ENCODE measurements at places on chromosomes 11 and 22. TPM values are rescaled to one million over a fixed set of nuclear protein-coding genes. Genes with fewer than 3 reads are reported as not detected.

The SCN2B gene
- under 0.01 TPM for total RNA-seq

The CLDN5 gene
- total RNA-seq, result 65.1 TPM

The MPPED2 gene
- 8.5 TPM for total RNA-seq

The CCDC83 gene
- 0.33 TPM for total RNA-seq

DNA sequence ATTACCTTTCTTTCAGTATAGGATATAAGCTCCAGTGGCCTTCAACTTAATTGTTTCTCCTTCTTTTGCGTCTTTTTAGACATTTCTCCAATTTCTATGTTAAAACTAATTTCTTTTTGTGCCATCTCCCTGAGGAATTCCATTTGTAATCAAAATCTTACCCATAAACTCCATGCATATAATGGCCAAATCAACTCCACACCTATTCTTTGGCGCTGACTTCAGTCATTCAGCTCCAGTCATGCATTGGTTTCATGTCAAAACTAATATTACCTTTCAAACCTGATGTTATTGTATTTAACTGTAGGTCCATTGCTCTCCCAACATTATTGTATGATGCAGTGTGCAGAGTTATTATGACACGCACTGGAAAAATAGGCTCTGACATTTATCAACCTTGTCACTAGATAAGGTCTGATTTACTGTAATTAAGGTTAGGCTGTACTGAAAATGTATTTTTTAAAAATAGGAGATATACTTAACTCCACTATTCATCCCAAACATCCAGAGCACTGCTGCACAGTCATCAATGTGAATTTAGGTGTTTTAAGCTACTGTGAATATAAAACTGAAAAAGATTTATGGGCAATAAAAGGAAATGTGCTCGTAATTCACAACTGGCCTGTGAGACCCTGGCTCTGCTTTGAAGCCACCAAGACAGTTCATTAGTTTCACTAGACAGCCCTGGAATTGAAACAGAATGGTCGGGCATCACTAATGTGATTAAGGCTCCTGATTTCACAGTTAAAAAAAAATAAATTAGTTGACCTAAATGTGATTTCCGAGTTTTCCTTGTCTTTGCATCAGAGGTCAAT lies 180.6 kb upstream of the GRIA4 start:
- no peak for DNase-seq

The LRRC56 gene
- 1.6 TPM for total RNA-seq

DNA sequence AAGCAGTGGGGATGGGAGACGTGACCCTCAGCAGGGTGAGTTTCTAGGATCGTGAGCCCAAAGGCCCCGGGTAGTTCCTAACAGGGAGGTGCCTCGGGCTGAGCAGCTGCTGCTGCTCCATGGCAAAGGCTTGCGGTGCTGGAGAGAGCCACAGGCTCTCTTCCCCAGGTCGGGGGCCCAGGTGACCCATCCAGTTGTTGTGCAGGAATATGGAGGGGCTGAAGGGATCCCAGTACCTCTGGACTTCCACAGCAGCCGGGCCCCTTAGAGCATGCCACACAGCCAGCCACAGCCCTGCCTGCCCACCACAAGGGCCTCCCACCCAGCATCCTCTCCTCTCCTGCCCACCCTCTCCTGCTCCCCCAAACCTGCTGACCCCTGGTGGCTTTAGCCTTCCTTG lies 49.3 kb downstream of the BUD13 start:
- no peak for DNase-seq

DNA sequence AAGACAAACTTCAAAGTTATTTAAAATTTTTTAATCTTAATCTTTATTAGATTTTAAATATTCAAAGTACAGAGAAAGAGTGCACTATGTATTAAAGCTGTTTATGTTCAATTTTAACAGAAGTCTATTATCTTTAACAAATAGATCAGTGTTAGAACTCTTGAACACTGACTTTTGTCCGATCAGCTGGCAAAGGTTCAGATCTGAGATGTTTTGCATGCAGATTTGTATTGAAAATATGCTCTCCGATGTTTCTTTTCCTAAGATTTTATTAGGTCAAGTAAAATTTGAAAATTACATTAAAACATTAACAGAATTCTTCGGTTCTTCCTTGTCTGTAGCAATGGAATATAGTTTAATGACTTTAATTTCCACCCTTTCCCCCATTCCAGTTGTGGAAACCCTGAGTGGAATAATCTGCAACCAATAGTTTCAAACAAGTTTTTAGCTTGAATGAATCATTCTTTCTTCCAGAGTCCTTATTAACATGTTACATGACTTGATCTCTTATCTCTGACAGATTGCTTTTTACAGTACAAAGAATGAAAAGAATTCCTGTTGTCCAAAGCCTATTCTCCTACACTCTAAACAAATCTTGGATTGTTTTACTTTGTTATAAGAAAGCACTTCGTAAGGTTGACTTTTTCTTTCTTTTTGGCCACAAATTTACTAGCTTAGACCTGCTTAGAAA lies 11.4 kb upstream of the TCP11L1 start:
- no peak for DNase-seq

The HPX gene
- 12.9 TPM for total RNA-seq

DNA sequence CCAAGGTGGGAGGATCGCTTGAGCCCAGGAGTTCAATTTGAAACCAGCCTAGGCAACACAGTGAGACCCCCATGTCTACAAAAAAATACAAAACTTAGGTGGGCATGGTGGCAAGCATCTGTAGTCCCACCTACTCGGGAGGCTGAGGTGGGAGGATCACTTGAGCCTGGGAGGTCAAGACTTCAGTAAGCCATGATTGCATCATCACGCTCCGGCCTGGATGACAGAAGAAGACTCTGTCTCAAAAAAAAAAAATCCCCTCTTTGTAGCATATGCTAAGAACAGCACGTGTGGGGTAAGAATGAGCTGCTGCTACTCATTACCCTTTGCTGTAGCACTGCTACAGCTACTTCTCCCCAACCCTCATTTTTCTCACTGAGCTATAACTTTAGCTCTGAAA lies 14.5 kb downstream of the UBE4A start:
- no peak for DNase-seq

DNA sequence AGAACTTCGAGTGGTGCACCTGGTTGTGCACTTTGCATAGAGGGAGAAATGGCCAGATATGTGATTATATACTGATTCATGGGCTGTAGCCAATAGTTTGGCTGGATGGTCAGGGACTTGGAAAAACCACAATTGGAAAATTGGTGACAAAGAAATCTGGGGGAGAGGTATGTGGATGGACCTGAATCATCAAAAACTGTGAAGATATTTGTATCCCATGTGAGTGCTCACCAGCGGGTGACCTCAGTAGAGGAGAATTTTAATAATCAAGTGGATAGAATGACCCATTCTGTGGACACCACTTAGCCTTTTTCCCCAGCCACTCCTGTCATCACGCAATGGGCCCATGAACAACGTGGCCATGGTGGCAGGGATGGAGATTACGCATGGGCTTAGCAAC lies 48.0 kb upstream of the NARS2 start:
- no peak for DNase-seq

DNA sequence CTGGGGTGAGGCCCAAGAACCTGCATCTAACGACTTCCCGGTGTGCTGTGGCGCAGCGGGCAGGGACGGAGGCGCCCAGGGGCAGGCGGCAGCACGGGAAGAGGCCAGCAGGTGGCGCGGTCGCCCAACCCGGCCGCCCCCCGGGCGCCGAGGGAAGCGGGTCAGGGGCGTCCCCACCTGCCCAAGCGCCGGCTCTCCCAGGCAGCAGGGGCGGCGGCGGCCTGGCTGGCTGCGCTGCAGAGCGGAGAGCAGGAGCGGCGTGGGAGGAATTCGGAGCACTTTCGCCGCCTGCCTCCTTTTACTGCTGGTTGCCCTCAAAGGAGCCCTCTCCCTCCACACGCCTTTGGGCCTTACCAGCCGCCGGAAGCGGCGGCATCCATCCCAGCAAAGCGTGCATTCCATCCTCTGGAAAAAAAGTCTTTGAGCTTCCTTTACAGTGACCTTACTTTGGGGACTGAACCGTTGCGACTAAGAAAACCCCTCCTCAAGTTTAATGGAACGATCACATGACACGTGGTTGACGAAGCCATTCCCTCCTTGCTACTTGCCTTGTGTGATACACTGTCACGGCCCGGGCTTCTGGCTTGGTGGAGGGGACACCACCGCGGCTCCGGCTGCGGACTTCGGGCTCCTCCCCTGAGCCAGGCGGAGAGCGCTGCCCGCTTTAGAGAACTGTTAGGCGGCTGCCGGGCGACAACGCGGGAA lies 106.8 kb upstream of the CLMP start:
- DNase-seq, result peak; percentile 55

DNA sequence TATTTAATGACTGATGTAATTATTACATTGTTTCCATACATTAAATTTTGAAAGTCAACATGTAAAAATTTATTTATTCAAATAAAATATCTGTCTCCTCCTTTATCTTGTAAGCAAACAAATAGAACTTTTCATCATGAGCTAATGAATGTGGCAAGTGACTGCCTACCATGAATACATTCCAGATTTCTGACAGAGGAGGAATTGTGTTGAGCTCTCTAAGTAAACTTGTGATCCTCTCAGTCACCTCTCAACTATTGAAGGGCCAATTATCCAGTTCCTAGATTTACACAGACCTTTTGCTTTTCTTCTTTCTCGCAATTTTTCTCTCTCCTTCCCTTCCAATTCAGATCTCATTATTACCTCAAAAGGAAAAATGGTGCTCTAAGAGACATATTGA lies 21.5 kb downstream of the PRRG4 start:
- DNase-seq, result no peak

GRCh38 chr22:45272498-45272897 lies 12.3 kb upstream of the UPK3A start:
- no peak for DNase-seq

- no peak for DNase-seq
Measured at GRCh38 chr11:72244060-72244360, at the start of gene PHOX2A. TSS of gene PHOX2A (minus strand) at chr11:72244176. CDS start at chr11:72244004, 172 bp downstream.

- DNase-seq, result no peak
Measured at GRCh38 chr22:27139935-27140511, 482.6 kb downstream of the MIAT start.

The LGR4 gene
- total RNA-seq, result 34.2 TPM

GRCh38 chr22:50061141-50061823 lies 3.2 kb upstream of the TTLL8 start:
- DNase-seq, result no peak

DNA sequence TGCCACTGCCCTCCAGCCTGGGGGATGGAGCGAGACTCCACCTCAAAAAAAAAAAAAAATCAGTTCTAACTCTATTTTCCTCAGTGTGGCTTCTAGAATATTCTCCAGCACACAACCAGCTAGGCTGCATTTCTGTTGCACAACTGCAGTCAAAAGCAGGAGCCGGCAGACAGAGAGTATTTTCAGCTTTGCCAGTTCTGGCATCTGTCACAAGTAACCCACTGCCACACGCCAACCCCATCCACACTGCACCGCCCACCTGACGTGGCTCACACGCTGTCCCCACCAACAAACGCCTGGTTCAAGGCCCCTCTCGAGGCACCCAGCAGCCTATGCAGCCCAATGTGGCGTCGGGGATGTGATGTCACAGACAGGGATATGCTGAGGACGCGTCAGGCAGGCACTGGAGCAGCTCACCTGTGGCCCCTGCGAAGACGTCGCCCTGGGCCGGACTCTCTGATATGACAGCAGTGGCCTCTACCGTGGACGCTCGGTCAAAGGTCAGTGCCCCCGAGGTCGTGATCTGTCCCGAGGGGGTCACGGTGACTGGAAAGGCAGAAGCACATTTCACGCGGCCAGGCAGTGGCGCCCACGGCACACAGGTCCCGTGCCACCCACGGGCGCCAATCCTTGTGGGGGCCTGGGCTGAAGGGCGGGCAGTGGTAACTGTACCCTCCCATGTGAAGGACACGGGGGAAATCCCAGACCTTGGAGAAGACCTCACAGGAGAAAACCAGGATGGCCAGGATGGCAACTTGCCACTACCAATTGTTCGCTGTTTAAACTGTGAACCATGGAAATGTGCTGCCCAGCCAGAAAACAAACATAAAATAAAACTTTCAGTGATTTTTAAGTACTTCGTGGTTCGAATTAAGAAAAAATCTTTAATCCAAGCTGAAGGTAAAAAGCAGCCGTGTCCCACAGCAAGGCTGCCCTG lies 15.5 kb downstream of the DEAF1 start:
- DNase-seq, result no peak

The ELMOD1 gene
- not detected for total RNA-seq

The MGAT3 gene
- 3.9 TPM for total RNA-seq

GRCh38 chr11:74672956-74673692 lies 58.1 kb downstream of the CHRDL2 start:
- DNase-seq, result peak; percentile 45

The IFT27 gene
- 23.7 TPM for total RNA-seq

DNA sequence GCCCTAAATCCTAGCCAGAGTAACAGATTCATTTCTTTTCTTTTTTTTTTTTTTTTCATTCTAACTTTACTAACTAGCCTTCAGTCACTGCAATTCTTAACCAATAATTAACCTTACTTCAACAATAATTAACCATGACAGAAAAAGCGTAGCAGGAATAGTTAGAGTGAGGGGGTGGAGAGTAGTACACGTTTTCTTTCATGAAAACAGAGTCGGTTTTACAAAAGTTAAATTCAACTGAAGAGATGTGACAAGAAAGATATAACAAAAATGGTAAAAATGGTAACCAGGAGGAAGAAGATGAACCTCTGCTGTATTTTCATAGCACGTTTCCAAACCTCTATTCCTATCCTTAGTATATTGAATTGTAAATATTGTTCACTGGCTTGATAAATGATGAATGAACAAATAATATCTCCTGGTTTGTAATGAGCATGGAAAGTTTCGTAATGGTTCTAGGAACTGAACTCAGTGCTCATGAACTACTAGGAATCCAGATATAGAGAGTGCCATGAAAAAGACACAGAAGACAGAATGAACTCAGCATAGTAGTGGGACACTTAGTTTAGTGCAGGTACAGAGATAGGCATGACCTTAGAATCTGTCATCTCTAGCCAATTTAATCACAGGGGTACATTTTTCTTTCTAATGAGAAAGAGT lies 116.5 kb upstream of the ANO5 start:
- no peak for DNase-seq

DNA sequence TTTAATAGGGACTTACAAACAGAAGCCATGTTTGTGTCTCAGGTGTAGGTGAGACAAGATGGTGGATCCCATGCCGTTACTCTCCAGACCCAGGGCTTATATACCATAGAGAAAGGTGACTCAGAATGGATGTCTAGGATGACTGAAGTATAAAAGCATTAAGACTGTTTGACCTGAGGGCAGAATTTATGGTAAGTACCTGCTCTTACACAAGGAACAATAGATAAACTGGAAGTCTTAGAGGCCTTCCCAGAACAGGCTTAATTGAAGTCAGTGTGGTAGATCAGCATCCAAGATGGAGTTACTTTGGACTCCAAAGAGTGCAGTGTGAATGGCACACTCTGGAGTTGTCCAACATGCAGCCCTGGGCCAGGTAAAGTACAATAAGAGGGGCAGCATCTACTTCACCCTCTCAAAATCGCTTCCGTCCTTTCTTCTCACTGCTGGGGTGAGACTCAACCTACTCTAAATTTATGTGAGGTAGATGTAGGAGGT lies 387.0 kb upstream of the DDI1 start:
- DNase-seq, result no peak

DNA sequence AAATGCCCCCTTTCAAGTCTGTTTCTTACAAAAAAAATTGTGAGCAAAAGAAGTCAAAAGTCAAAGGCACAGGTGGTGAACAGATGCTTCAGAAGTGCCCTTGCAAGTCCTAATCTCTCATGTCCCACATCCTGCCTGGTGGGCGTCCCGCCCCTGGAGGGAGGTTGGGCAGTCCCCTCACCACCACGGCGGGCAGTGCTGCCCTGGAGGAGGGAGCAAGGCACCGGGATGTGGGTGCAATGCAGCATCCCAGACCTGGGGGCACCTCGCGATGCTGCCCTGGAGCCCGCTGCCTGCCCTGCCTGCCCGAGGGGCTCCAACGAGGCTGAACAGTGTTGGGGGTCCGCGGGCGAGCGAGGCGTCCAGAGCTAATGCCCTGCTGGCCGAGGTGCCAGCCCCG lies 15.9 kb downstream of the MRGPRG start:
- DNase-seq, result no peak

The FOSL1 gene
- 7.2 TPM for total RNA-seq

The CD3D gene
- total RNA-seq, result 3.5 TPM

All from breast epithelium (tissue), 4 donors.